ENCODE measurements at places on chromosomes 11 and 22.
A peak's percentile ranks its signal among the peaks of the same experiment; 100 is the strongest.

DNA sequence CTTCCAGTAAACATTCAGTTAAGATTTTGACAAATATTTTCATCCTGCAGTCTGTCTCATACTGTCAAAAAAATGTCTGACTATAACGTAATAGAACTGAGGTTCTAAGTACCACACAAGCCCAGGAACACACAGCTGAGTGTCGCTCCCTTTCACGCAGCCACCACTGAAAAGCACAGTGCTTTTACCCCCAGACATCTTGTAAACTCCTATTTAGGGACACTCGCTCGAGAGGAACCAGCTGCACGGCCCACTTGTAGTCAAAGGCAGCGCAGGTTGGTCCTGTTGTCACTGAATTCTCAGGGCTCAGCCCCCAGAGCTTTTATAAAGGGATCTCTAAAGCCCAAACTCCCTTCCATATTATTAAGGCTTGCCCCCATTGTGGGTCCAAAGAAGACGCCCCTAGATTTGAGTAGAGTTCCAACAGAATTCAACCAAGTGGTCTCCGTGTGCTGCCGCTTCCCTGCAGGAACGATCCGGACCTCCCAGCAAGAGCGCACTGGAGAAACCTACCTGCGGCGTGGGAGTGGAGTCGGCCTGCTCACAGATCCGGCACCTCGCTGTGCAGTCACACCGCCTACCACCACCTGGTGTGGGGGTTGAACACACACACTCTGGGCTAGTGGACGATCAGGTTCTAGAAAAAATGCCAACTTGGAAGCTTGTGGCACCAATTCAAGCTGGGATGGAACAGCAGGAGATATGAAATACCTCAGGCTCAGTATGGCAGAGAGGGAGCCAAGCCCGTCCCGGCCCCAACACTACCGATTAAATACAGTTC lies 23.4 kb downstream of the ASPHD2 start:
- no peak for DNase-seq

GRCh38 chr11:45930031-45930794 lies 7.8 kb downstream of the LARGE2 start:
- no peak for DNase-seq

DNA sequence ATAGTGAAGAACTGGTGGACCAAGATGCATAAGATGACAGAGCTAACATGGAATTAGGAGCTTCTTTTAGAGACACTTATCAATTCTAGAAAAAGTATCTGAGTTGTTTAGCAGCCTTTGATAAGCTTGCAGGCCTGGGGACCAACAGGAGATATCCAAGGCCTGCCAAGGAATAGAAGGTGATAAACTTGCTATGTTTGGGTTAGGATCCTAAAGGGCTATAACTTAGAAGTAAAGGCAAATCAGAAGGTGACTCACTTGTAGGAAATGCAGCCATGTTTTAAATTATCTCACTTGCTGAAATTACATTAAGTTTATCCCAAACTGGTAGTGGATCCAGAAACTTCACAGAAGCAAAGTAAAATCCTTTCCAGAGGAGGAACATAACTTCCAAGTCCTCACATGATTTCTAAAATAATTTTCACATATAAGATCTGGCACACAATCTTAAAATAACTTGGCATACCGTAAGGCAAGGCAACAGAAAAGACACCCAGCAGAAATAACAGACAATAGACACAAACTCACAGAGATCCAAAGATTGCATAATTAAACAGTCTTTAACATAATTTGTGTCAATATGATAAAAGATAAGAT lies 69.6 kb upstream of the TEAD1 start:
- DNase-seq: no peak

DNA sequence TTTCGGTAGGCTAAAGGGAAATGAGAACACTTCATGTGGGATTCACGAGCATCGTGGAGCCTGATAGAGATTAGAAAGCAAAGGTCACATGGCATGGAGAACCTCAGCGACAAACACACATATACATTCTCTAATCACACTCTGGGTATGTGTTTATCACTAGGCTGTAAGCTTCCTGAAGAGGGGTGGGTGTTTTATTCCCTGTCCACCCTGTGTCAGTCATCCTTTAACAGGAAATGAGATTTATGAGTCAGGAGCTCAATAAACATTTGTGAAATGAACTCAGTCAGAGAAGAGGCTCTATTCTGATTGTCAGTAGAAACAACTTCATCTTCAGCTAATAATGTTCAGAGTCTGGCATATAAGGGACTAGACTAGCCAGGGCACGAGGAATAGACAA lies 71.7 kb upstream of the EIF3M start:
- DNase-seq: no peak

DNA sequence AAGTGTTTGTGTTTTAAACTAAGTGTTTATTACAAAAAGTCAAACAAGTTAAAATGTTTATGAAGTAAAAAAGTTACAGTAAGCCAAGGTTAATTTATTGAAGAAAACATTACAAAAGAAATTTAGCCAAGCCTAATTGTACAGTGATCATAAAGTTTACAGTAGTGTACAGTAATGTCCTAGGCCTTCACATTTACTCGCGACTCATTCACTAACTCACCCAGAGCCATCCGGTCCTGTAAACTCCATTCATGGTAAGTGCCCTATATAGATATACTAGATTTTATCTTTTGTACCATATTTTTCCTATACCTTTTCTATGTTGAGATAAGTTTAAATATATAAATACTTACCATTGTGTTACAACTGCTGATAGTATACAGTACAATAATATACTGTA lies 481.8 kb upstream of the TENM4 start:
- no peak for DNase-seq

- DNase-seq: no peak
These were observed 1178.0 kb downstream of the JRKL start for GRCh38 chr11:97567801-97568200.

DNA sequence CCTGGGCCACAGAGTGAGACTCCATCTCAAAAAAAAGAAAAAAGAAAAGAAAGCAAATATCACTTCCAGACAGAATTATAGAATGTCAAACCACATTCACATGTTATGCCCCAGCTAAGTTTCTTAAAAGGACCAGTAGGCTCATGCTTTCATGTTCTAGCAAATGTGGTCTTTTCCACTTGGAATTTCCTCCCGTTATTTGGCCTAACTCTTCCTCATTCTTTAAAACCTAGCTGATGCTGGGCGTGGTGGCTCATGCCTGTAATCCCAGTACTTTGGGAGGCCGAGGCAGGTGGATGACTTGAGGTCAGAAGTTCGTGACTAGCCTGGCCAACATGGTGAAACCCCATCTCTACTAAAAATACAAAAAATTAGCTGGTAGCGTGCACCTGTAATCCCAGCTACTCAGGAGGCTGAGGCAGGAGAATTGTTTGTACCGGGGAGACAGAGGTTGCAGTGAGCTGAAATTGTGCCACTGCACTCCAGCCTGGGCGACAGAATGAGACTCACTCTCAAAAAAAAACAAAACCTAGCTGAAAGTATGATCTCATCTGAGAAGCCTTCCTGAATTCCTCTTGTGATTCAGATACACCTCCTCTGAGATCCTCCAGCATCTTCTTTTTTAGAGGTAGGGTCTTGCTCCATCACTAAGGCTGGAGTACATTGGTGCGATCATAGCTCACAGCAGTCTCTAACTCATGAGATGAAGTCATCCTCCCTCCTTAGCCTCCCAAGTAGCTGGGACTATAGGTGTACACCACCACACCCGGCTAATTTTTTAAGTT lies 50.4 kb downstream of the FCHSD2 start:
- DNase-seq: no peak

DNA sequence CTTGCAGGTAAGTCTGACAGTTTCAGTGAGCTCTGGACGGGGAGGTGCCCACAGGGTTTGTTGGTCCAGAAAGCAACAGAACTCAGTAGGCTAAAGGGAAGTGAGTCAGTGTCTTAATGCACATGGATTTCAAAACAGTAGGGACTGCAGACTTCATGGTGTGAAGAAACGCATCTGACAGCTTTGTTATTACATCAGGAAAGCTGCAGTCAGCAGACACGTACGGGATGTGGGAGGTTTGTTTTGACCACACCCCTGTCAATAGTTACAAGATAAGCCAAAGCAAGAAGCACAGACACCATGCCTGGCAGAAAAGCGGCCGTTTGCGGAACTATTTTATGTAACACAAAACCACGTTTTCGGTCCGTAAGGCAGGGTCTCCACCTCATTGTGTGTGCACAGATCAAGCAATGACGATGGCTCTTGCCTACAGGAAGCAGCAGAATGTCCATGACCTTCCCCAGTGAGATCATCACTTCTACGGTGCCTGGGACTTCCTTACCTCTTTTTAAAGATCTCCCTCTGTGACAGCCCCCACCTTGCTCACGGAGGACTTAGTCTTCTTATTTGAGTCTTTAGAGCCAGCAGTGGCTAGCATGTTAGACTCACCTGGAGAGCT lies 58.2 kb upstream of the FTH1 start:
- DNase-seq: peak; percentile 100

GRCh38 chr11:429931-430456 lies 11.8 kb downstream of the ANO9 start:
- DNase-seq: no peak

DNA sequence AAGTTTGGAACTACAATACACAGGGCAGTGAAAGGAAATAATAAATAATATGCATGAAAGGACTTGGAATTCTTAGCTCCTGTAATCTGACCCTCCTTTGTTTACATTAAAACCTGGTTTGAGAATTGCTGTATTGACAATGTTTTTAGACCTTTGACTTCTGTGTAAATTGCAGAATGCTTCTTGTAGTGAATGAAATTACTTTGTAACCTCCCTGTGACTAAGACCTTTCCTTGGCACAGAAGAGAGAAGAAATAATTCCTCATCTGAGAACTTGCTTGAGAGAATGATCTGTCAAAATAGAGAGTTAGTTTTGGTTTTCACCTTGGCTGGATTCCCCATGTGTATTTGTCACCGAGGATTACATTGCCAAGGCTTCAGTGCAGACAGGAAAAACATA lies 640.0 kb upstream of the ANO5 start:
- DNase-seq: no peak

- no peak for DNase-seq
These were observed 29.9 kb upstream of the GRAMD4 start for GRCh38 chr22:46590334-46590733.
